Dermis lymphatic vessel endothelial cell (primary cell): ENCODE measurements at places on chromosomes 12 and 14. TPM values are rescaled to one million over a fixed set of nuclear protein-coding genes. Genes with fewer than 3 reads are reported as not detected.

SERPINA3 gene
- total RNA-seq, result not detected in 2 replicates

WNT1 gene
- total RNA-seq, result not detected in 2 replicates

ZNF740 gene
- total RNA-seq, result 15.3 and 15.6 TPM in 2 replicates

TMCC3 gene
- total RNA-seq, result 1.3 and 4.6 TPM in 2 replicates

KRT6C gene
- total RNA-seq, result under 0.01 TPM in 1 of 2 replicates, not detected in the other
